Thoracic aorta (tissue), 2 donors: ENCODE measurements at places on chromosomes 11 and 22.
A peak's percentile ranks its signal among the peaks of the same experiment; 100 is the strongest.

DNA sequence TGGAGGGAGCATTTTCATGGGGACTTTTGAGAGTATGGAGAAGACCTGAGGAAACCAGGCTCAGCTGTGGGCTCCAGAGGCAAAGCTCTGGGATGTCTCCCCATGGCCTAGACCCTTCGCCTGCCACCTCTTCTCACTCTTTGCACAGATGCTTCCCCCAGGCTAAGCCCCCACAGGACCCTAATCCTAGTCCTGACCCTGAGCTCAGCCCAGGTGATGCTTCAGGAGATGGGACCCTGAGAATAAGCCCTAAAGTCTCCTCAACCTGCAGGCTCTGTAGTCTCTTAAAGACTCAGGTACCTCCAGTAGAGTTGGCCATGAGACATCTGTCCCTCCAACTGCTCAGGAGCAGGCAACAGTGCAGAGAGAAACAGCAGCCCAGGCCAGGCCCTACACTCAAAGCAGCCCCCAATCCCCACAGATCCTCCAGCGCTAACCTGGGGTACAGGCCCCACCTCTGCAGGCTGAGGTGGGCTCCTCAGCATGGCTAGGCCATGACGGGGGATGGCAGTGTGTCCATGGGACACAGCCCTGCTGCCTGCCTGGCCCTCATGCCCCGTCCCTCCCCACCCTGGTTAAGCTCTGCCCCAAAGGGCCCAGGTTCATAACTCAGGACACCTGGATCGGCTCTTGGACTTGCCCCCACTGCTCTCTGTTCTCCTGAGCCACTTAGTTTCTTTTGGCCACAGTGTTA, 39.4 kb downstream of the GGTLC2 start:
- H3K4me3 ChIP-seq: no peak overlapping the region
- no peaks in the 10 kb centered on the region for H3K4me1 ChIP-seq
- H3K27me3 ChIP-seq: no peaks in the 10 kb centered on the region
- no peak overlapping the region for H3K27ac ChIP-seq
- no peak for DNase-seq

DNA sequence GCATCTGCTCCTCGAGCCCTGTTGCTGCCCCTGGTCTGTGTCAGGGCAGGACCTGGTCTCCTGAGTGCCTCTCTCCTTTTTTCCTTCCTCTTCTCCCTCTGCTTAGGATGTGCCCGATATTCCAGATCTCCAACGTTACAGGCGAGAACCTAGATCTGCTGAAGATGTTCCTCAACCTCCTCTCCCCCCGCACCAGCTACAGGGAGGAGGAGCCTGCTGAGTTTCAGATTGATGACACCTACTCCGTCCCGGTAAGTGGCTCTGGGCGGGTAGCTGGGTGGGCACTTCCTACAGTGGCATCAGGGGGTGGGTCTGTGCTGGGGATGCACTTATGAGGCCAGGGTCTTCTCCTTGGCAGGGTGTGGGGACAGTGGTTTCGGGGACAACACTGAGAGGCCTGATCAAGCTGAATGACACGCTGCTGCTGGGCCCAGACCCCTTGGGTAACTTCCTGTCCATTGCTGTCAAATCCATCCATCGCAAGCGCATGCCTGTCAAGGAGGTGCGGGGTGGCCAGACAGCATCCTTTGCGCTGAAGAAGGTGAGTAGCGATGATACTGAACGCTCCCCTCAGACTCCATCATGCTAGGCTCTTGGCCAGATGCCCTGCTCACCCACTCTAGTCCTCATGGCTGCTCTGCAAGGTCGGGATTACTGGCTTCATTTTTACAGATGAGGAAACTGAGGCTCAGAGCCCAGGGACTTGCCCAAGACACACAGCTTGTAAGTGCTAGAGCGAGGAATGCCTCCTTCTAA, 20.3 kb downstream of the GTPBP1 start:
- peaks cover 7% of the 10 kb centered on the region for H3K4me1 ChIP-seq

GRCh38 chr22:22195265-22196017, 49.1 kb upstream of the VPREB1 start:
- no peak overlapping the region for H3K27ac ChIP-seq
- no peak overlapping the region for H3K4me3 ChIP-seq
- no peaks in the 10 kb centered on the region for H3K27me3 ChIP-seq
- H3K36me3 ChIP-seq: no peaks in the 10 kb centered on the region

- no peaks in the 10 kb centered on the region for H3K4me1 ChIP-seq
- no peaks in the 10 kb centered on the region for H3K27me3 ChIP-seq
- no peak overlapping the region for H3K4me3 ChIP-seq
- no peak overlapping the region for H3K27ac ChIP-seq
- H3K36me3 ChIP-seq: no peaks in the 10 kb centered on the region
Measured at GRCh38 chr11:96127596-96127959, 203.7 kb upstream of the MTMR2 start.

DNA sequence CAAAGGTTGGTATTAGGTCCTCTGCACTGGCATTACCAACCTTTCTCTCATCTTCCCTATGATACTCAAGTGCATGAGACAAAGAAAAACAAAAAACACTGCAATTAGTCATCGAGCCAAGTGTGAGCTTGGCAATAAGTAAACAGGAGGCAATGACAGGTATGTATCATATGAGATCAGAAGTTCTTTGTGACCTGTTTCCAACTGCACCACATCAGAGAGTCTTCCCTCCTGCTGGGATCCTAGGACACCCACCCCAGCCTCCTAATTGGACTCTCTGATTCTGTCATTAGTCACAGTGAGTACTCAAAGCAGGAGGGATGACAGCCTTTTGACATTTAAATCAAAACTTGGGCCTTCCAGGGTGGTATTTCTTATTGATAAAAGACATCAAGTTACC, 7.8 kb upstream of the JAML start:
- no peak overlapping the region for H3K4me3 ChIP-seq
- H3K4me1 ChIP-seq: no peaks in the 10 kb centered on the region
- H3K27me3 ChIP-seq: no peaks in the 10 kb centered on the region
- H3K36me3 ChIP-seq: no peaks in the 10 kb centered on the region
- no peak overlapping the region for H3K27ac ChIP-seq

DNA sequence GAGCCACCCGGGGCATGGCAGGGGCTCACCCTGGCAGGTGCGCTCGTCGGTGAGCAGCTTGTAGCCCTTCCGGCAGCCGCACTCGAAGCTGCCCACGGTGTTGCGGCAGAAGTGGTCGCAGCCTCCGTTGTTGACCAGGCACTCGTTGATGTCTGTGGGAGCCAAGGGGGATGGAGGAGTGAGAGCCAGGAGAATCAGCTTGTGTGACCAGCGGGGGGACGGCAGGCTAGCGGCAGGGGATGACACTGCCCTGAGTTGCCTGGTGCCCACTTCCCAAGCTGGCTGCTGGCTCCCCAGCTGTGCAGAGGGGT, 44.7 kb upstream of the TTLL12 start:
- DNase-seq: no peak
- no peaks in the 10 kb centered on the region for H3K27me3 ChIP-seq
- H3K4me1 ChIP-seq: no peaks in the 10 kb centered on the region
- no peak overlapping the region for H3K4me3 ChIP-seq
- H3K36me3 ChIP-seq: no peaks in the 10 kb centered on the region
- H3K27ac ChIP-seq: no peak overlapping the region

GRCh38 chr22:21564411-21564810, 3.1 kb upstream of the UBE2L3 start:
- no peaks in the 10 kb centered on the region for H3K36me3 ChIP-seq
- peaks cover 11% of the 10 kb centered on the region for H3K4me1 ChIP-seq
- H3K27ac ChIP-seq: no peak overlapping the region
- H3K4me3 ChIP-seq: no peak overlapping the region
- DNase-seq: no peak

GRCh38 chr11:69635195-69635594, 5.8 kb upstream of the CCND1 start:
- no peak overlapping the region for H3K4me3 ChIP-seq
- H3K27ac ChIP-seq: no peak overlapping the region
- peaks cover 41% of the 10 kb centered on the region for H3K4me1 ChIP-seq
- no peak for DNase-seq
- no peaks in the 10 kb centered on the region for H3K27me3 ChIP-seq

DNA sequence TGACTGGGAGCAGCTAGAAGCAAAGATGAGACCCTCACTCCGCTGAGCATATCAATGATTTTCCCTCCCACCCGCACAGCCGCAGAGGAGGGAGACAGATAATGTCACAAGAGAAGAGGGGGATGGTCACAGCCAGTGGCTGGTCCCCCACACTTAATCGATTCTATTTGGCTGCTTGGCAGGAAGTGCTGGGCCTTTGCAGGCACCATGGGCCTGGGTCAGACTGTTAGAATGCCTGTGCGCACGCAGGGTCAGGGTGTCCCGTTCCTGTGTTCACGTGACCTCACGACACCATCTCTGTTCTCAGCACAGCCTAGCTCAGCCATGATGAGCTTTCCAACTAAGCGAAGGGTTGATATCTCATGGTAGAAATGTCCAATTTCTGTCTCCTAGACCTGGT, 107.0 kb downstream of the MYO18B start:
- peaks cover 13% of the 10 kb centered on the region for H3K36me3 ChIP-seq
- no peak overlapping the region for H3K4me3 ChIP-seq
- no peaks in the 10 kb centered on the region for H3K4me1 ChIP-seq
- DNase-seq: no peak

GRCh38 chr11:112523477-112523876, 262.8 kb upstream of the PLET1 start:
- peaks cover 34% of the 10 kb centered on the region for H3K4me1 ChIP-seq
- peak overlapping the region; percentile 61 for H3K27ac ChIP-seq
- no peaks in the 10 kb centered on the region for H3K27me3 ChIP-seq
- H3K4me3 ChIP-seq: no peak overlapping the region
- DNase-seq: peak; percentile 22

GRCh38 chr22:46250035-46250782, at the start of gene CDPF1:
Gene CDPF1, minus strand, starts transcription at chr22:46250293. Its CDS starts 2,009 bp downstream, at chr22:46248284.
- H3K4me1 ChIP-seq: peaks cover 20% of the 10 kb centered on the region
- H3K27ac ChIP-seq: peak within 1 kb of the TSS; percentile 62
- peak within 1 kb of the TSS; percentile 75 for H3K4me3 ChIP-seq
- peak; percentile 30 for DNase-seq
- no peaks in the 10 kb centered on the region for H3K27me3 ChIP-seq
- no peaks in the 10 kb centered on the region for H3K36me3 ChIP-seq

GRCh38 chr22:44586999-44587736, 89.1 kb upstream of the RTL6 start:
- no peak overlapping the region for H3K4me3 ChIP-seq
- no peak for DNase-seq
- no peak overlapping the region for H3K27ac ChIP-seq
- H3K36me3 ChIP-seq: no peaks in the 10 kb centered on the region

DNA sequence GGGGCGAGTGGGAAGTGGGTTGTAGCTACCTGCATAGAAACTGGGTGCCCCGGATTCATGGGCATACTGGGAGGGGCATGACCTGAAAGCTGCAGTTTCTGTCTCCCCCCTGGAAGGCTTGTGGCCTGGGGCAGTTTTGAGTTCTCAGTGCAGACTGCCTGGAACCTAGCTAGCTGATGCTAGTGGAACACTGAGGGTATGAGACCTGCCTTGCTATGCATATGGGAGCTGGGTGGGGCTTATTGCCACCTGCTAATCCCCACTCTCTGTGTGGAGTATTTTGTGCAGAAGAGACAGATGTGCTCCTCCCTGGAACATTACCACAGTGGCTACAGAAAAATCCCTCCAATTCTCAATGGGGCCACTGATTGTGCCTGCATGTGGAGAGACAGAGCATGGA, 11.7 kb upstream of the OR56B4 start:
- no peak overlapping the region for H3K27ac ChIP-seq
- DNase-seq: no peak
- no peak overlapping the region for H3K4me3 ChIP-seq
- no peaks in the 10 kb centered on the region for H3K27me3 ChIP-seq
- H3K36me3 ChIP-seq: no peaks in the 10 kb centered on the region
- no peaks in the 10 kb centered on the region for H3K4me1 ChIP-seq

DNA sequence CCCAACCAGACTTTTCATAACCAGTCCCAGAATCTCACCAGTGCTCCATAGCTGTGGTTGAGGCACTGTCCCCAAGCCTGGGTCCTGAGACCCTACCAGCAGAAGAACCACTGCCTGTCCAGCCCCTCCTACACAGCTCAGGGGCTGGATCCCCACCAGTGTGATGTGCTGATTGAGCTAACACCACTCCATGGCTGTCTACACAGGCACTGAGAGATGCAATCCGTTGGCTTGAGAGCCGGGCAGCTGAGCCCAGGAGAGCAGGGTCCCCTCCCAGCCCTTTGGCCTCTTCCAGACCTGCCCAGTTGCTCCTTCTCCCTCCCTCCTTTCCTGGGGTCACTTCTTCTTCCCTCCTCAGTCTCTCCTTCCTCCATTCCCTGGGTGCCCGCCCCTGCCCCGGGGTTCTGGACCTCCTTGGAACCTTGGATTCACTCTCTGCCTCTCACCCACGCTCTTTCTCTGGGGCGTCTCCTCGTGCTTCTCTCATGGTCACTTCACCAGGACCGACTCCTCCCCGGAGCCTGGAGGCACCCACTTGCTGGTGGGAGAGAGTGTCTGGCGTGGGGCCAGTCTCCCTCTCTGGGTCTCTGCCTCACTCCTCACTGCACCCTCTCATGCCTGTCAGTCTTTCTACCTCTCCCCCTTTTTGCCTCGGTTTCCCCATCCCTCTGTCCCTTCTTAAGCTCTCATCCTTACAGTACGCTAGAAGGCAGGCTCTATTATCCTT, 706 bp upstream of the SCYL1 start:
- peaks cover 6% of the 10 kb centered on the region for H3K36me3 ChIP-seq
- H3K27ac ChIP-seq: peak overlapping the region; percentile 66
- H3K4me3 ChIP-seq: peak overlapping the region; percentile 73
- H3K27me3 ChIP-seq: no peaks in the 10 kb centered on the region
- DNase-seq: no peak
- H3K4me1 ChIP-seq: peaks cover 14% of the 10 kb centered on the region

DNA sequence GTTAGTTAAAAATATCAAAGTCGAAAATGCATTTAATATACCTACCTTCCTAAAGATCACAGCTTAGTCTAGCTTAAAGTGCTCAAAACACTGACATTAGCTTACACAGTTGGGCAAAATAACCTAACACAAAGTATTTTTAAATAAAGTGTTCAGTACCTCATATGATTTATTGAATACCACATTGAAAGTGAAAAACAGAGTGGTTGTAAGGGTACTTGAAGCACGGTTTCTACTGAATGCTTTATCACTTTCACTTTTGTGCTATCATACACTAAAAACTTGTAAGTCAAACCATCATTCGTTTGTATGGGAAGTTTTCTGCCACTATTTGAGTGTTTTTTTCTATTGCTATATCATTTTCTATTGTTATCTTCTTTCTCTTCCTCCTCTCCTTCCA, 36.6 kb downstream of the ZBTB44 start:
- H3K27me3 ChIP-seq: no peaks in the 10 kb centered on the region
- H3K4me1 ChIP-seq: no peaks in the 10 kb centered on the region
- no peak overlapping the region for H3K27ac ChIP-seq
- no peak overlapping the region for H3K4me3 ChIP-seq
